Thyroid gland (tissue), 4 donors: ENCODE measurements at places on chromosomes 2 and 18. TPM values are rescaled to one million over a fixed set of nuclear protein-coding genes. Genes with fewer than 3 reads are reported as not detected.

- DNase-seq = no peak
Measured at GRCh38 chr2:127627740-127628571, 18.0 kb upstream of the GPR17 start.

- no peak for DNase-seq
Measured at GRCh38 chr2:241563981-241564595, 5.5 kb downstream of the BOK start.

- DNase-seq = no peak
Measured at GRCh38 chr2:174553811-174554493, 43.7 kb downstream of the WIPF1 start.

GRCh38 chr2:240963868-240964703 is 34.3 kb upstream of the SNED1 start:
- no peak for DNase-seq

DNA sequence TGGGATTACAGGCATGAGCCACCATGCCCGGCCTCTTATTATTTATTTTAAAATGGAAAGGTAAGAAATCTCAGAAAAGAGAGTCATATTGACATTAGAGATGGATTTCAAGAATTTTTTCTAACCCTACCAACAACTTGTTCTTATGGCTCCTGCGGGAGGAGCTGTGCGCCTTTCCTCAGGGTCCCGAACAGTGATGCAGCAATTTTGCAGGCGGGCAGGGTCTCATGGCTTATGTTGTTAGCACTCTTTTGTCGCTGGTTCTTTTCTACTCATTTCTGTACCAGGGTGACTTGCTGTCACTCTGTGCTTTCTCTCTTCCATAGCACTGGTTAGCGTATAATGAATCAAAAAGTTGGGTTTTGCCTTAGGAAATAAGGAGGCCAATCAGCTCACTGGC is 148.8 kb upstream of the DLGAP1 start:
- no peak for DNase-seq

GRCh38 chr18:28760299-28760698 is 583.4 kb upstream of the CDH2 start:
- no peak for DNase-seq

GRCh38 chr2:29871541-29871940 is 49.8 kb downstream of the ALK start:
- DNase-seq = no peak

GRCh38 chr18:41331661-41332060 is 623.4 kb upstream of the PIK3C3 start:
- no peak for DNase-seq

DNA sequence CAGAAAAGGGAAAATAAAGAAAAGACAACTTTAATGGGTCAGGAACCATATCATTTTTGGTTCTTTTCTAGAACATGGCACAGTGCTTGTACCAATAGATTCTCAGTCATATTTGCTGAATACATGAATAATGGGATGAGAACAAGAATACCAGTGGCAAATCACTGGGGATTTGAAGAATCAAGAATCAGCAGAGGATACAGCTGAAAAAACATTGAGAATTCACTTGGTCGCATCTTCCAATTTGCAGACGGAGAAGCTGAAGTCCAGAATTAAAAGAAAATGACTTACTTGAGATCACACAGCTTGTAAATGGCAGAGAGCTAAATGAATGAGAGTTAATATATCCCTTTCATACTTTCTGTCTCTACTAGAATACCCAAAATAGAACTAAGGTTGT is 362.2 kb downstream of the RAD51AP2 start:
- no peak for DNase-seq

GRCh38 chr18:63505566-63506335 is 29.0 kb downstream of the SERPINB5 start:
- no peak for DNase-seq

GRCh38 chr2:111100087-111100764 is 20.5 kb upstream of the BCL2L11 start:
- no peak for DNase-seq

GRCh38 chr18:29823671-29824070 is 1218.9 kb downstream of the DSC3 start:
- DNase-seq = no peak

DNA sequence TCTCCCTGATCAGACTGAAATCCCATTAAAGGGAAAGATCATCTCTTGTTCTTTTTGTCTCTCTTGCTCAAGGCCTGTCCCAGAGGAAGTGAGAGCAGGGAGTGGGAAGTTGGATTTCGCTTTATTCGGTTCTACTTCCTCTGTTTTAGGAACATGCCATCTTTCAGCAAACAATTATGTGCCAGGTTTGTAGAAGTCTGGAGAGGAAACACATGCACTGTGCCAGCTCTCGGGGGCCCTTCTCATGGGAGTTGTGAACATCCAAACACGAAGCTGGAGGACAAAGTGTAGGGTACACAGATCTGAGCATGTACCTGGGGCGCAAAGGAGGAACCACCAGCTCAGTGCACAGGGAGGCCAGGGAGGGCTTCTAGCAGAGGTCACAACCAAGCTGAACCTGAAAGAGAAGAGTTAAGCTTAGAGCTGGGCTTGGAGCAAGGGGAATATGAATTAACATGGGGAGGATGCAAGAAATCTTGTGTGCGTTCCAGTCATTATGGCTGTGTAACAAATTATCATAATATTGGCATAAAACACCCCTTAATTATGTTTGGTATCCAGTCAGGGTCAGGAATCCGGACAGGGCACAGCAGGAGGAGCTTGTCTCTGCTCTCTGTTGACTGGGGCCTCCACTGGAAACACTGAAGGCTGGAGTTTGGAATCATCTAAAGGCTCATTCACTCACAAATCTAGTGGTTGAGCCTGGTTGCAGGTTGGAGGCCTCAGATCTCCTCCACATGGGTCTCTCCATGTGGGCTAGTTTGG is 128.6 kb downstream of the ZFP36L2 start:
- no peak for DNase-seq

- DNase-seq = peak; percentile 62
Measured at GRCh38 chr2:56191617-56192016, 7.8 kb downstream of the CCDC85A start.

- DNase-seq = no peak
Measured at GRCh38 chr2:229679393-229680125, 34.8 kb downstream of the DNER start.

GRCh38 chr2:214836568-214836967 is 27.1 kb upstream of the BARD1 start:
- no peak for DNase-seq

DNA sequence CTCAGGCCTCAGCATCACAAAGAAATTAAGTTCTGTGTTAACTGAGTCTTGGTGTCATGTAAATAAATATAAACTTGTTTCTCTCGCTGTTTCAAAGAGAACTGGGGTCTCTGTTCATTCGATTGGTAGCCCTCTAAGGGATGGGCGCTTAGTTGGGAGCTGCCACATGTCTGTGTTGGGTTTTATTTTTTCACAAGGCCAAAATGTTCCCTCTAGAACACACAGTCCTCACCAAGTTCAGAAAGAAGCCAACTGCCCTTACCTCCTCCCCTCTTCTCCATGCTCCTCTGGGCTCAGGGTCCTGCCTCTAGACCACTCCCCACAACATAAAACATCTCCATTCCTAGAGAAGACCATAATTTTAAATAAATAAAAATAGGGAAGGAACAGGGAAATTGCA is 490.9 kb downstream of the TNS1 start:
- no peak for DNase-seq

- DNase-seq = no peak
Measured at GRCh38 chr2:52135235-52135634, 1103.3 kb upstream of the NRXN1 start.

DNA sequence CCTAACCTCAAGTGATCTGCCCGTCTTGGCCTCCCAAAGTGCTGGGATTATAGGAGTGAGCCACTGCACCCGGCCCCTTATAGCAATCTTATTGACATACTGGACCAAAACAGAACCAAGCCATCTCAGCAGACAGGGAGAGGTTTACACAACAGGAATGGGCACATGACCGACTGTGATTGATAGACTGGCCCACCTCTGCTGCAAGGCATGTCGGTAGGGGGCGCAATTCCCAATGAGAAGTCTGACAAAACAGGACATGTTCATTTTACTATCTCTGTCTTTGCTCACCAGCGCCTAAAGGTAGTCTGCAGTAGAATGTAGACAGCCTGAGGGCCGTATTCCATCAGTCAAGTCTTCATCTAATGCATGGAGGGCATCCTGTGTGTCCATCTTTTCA is 2.0 kb downstream of the LYPD6B start:
- no peak for DNase-seq

GRCh38 chr2:121196132-121196848 is 88.7 kb downstream of the TFCP2L1 start:
- DNase-seq = peak; percentile 80

- no peak for DNase-seq
Measured at GRCh38 chr18:13543144-13543543, 183.2 kb downstream of the FAM210A start.

- peak; percentile 36 for DNase-seq
Measured at GRCh38 chr2:237673130-237674001, 46.0 kb downstream of the LRRFIP1 start.

DNA sequence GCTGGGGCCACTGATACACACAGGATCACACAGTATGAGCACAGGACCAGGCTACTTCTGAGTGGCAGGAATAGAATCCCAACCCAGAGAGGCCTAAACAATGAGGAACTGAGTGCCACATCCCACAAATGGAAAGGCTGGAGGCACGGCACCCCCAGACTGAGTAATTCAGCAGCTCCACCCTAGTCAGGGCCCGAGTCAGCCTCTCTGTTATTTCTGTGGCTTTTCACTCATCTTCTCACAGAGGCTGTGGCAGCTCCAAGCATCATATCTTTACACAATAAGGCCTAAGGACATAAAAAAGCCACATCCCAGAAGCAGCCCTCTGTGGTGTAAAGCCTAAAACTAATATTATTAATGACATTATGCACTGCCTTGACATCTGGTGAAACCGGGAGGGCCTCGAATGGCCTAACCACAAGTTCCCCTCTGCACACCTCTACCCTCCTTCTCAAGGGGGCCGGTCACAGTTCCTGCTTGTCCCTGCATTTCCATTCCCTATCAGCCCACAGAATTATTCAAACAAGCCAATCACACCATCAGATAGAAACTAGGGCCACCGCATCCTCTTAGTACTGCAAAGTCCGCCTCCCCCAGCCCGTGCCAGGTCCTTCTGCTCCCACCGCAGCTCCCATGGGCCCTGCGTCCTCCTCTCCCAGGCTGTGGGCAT is 12.5 kb upstream of the MAL start:
- no peak for DNase-seq

- no peak for DNase-seq
Measured at GRCh38 chr18:44683556-44683955, 2.9 kb downstream of the SETBP1 start.

DNA sequence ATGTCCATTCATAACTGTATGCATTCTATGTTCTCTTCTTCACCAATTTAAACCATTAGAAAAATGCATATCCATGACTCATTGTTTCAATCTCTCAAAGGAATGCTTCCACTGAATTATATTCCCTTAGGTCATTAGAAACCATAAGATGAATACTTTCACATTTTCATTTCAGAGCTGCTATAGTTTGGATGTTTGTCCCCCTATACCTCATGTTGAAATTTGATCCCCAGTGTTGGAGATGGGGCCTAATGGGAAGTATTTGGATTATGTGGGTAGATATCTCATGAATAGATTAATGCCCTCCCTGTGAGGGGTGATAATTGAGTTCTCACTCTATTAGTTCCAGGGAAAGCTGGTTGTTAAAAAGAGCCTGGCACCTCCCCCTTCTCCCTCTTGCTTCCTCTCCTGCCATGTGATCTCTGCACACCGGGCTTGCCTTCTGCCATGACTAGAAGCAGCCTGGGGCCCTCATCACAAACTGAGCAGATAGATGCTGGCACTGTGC is 35.7 kb downstream of the THUMPD2 start:
- no peak for DNase-seq

DNA sequence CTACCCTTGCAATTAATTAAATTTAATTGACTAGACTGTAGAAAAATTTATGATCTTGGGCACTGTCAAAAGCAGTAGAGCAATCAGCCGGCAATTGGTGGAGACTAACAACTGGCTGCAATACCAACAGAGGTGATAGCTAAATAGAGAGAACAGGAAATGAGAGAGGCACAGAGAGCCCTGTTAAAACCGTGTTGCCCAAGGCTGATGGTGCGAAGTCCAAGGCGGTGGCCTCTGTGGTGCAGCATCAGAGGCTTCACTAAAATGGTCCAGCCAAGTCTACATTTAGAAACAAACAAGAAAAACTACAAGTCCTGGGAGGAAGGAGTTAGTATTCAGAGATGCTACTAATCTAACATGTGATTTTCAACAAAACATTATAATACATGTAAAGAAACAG is 115.6 kb downstream of the NETO1 start:
- DNase-seq = no peak

DNA sequence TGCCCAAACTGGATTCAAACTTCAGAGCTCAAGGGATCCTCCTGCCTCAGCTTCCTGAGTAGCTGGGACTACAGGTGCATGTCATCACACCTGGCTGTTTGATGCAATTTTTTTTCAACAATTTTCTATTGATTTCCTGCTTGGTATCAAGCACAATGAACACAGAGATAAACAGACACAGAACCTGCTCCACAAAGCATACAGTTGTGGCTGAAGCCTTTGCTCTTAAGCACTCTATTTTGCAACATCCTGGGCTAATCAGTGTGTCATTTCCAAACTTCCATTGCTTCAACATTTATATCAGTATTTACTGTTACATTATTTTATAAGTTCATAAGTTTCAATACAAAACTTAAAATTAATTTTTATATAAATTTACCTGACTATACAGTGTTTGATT is 79.4 kb downstream of the NEB start:
- DNase-seq = no peak

GRCh38 chr18:41666231-41666630 is 288.8 kb upstream of the PIK3C3 start:
- no peak for DNase-seq

GRCh38 chr2:71893646-71894045 is 254.0 kb downstream of the CYP26B1 start:
- no peak for DNase-seq

DNA sequence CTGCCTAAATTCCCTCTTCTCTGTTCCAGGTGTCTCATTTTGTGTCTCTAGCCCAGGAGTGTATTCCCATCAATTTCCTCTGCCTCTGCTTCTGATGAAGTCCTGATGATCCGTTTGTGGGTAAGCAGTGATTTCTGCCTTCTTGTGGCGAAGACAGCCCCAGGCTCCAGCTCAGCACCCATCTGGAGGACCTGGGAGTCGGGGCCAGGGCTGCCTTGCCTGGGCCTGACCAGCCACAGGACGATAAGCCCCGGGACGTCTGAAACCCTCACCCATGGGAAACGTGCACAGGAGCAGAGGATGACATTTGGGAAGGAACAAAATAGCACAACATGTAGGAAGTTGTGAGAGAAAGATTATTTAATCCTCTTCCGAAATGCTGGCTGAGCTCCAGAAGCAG is 206.9 kb downstream of the FBXO15 start:
- DNase-seq = no peak

SERPINB7 gene
- not detected for total RNA-seq

CD302 gene
- 122 TPM for total RNA-seq

TPO gene
- total RNA-seq = 4,215 TPM

MITD1 gene
- 21.7 TPM for total RNA-seq

CTNNA2 gene
- 0.13 TPM for total RNA-seq

FKBP1B gene
- total RNA-seq = 15.5 TPM

ALPG gene
- not detected for total RNA-seq

LYPD6 gene
- total RNA-seq = 1.4 TPM

CKAP2L gene
- 0.22 TPM for total RNA-seq

CENPA gene
- total RNA-seq = 0.67 TPM

FEV gene
- total RNA-seq = not detected

FBXO41 gene
- total RNA-seq = 0.79 TPM

NOP58 gene
- total RNA-seq = 72.5 TPM

IL1RL1 gene
- 5.0 TPM for total RNA-seq

FBXO48 gene
- 0.63 TPM for total RNA-seq

SLC38A11 gene
- total RNA-seq = 3.7 TPM

CPLX4 gene
- total RNA-seq = not detected
